ENCODE measurements at places on chromosomes 4 and X.

- DNase-seq: no peak
Observed at GRCh38 chr4:128572778-128573241, 236.7 kb upstream of the JADE1 start.

- no peak for DNase-seq
Observed at GRCh38 chr4:121842862-121843261, 19.2 kb upstream of the CCNA2 start.

DNA sequence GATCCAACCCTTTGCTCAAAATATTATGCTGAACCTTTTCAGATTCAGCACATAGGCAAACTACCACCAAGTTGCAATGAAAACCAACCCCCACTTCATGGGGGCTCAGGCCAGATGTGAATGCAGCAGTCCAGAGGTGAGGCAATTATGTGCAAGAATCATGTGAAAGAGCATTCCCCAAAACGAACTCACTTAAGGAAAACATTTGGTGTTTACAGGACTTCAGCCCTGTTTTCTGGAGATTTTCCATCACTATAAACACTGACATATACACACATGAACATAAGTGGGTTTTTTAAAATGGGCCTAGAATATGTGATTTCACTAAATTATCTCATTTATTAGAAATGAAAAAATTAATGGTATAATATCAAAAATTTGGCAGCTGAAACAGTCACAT lies 31.5 kb downstream of the BMP3 start:
- DNase-seq: no peak

DNA sequence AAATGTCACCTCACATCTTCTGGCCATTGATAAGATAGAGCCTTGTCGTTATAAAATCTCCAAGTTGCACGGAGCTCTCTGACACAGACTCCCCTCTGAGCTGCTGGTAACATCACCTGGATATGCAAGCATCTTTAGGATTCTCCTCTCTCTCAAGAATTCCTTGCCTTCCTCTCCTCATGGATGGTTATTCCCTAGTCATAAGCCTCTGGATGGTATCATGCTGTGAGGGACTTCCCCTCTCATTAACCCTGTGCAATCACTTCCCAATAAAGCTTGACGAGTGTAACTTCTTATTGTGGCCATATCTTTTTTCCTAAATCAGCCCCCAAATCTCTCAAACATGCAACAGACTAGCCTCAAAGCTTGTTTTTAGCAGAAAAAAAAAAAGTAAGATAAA lies 1057.0 kb upstream of the SLIT2 start:
- DNase-seq: no peak

GRCh38 chr4:2339458-2340271 lies 77.8 kb upstream of the MXD4 start:
- no peak for DNase-seq

- no peak for DNase-seq
Observed at GRCh38 chrX:25028726-25029125, 13.0 kb upstream of the ARX start.

- no peak for DNase-seq
Observed at GRCh38 chr4:40264497-40264896, 67.7 kb downstream of the RHOH start.

GRCh38 chrX:19513383-19513782 lies 1.9 kb downstream of the MAP3K15 start:
- no peak for DNase-seq

DNA sequence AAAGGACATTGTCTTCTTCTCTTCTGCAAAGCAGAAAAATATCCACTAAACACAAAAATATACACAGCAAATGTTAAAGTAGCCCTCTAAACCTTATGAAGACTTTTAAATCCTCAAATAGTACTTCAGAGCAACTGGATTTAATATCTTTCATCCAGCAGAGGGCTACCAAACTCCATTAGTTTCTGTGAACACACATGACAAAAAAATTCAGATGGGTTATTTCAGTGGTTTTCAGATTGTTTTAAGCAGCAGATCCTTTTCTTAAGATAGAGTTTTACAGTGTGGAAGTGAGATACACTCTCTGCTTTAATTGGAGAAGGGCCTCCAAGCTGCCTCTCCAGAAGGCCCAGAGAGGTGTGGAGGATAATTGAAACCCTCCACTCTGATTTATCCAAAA lies 56.7 kb downstream of the ANK2 start:
- no peak for DNase-seq

DNA sequence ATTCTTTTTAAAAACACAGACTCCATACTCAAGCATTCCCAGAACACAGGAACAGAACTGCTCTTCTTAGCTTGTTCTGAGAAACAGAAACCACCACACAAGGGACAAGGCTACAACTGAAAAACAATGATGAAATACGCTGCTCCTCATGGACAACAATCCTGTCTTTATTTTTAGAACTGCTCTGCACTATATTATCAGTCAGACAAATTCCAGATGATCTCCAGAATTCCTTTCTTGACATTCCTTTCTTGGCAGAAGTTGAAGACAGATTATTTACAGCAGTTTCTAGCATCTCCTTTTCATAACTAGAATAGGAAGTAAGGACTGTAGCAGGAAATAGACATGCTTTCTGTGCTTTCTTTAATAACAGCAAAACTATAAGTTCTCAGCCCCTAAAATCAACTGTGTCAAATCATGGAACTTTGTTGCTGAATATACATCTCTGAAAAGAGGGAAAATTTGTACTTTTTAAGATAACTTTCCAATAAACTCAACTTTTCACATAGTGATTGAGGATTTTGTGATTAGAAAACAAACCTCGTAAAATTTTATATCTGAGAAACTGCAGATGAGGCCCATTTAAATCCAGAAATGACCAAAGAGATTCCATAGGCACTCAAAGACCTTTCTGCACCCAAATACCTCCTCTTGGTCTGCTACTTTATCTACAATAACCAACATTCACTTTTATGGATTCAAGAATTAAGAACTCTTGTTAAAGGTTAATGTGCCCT lies 35.9 kb downstream of the ANTXR2 start:
- DNase-seq: no peak

DNA sequence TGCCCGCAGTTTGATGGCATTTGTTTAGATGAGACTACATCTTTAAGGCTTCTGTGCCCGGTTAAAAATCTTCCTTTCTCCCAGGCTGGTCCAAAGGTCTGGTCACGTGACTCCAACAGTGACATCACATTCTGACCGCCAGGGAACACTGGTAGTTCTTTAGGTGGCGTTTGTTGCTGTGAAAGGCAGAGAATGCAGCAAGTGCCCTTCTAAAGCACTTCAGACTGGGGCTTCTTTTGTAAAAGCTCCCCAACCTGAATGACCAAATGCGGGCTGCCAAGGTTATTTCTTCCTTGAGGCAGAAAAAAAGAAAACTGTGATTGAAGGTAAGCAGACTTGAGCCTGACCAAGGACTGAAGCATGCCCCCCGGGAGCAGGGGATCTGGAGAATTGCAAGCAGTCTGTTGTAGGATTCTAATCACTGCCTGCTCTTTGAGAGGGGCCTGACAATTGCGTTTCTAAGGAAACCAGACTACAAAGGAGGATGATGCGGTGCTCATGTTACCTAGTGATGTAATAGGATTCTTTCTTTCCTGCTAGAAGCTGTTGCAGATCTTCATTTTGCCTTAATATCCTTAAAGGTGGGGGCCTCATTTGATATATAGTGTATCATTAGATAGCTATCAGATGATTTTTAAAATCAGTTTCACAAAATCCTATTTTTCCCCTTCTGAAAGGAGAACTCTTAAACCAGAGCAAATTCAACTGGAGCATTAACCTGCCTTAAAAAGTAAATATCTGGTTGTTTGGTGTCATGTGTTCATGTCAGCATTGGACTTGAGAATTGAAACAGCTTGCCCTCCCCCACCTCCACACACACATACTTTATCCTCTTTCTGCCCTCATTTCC lies 133.1 kb downstream of the AKAP4 start:
- DNase-seq: no peak

DNA sequence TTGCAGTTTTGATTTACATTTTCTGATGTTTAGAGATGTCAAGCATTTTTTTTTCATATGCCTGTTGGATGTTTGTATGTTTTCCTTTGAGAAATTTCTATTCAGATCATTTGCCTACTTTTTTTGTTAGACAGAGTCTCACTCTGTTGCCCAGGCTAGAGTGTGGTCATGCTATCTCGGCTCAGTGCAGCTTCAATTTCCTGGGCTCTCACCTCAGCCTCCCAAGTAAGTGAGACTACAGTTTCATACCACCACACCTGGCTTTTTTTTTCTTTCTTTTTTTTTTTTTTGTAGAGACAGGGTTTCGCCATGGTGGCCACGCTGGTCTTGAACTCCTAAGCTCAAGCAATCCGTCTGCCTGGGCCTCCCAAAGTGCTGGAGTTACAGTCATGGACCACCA lies 291.7 kb downstream of the SLITRK2 start:
- no peak for DNase-seq

- DNase-seq: no peak
Observed at GRCh38 chr4:156132196-156132595, 178.5 kb upstream of the CTSO start.

GRCh38 chr4:25818876-25819275 lies 43.9 kb downstream of the SEL1L3 start:
- DNase-seq: no peak

DNA sequence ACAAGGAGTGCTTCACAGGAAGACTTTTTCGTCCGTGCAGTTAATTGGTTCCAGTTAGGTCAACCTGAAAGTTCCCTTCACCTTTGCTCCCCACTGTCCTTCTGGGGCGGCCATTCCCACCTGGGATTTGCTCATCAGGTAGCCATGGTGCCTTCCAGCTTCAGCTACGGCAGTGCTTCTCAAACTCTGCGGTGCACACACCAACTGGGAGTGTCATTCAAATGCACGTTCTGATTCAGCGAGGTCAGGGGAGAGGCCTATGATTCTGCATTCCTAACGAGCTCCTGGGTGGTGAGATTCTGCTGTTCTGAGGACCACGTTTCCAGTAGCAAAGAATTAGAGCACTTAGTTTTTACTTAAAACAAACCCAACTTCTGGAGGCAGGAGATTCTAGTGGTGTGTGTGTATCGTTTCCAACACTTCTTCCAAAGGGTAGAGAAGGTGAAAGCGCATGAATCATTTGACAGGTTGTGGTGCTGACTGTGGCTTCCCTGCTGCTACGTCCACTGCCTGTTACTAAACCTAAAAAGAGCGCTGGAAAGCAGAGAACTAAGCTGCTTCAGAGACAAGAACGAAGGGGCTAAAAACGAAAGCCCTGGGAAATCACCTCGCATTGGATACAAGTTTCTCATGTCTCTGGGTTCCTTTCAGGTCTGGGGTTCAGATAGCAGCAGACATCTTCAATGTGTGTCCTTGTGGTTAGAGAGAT lies 4.7 kb upstream of the HELT start:
- no peak for DNase-seq

- no peak for DNase-seq
Observed at GRCh38 chr4:105815701-105816100, 79.6 kb upstream of the NPNT start.
